GM04503 (cell line): ENCODE measurements at places on chromosomes 4 and X.

- peak; percentile 6 for DNase-seq
Observed at GRCh38 chrX:119067023-119067739, 5.6 kb upstream of the CT47C1 start.

- DNase-seq = no peak
Observed at GRCh38 chr4:187724456-187724855, 271.1 kb upstream of the ZFP42 start.

GRCh38 chrX:38796946-38797345 lies 4.3 kb upstream of the MID1IP1 start:
- no peak for DNase-seq

DNA sequence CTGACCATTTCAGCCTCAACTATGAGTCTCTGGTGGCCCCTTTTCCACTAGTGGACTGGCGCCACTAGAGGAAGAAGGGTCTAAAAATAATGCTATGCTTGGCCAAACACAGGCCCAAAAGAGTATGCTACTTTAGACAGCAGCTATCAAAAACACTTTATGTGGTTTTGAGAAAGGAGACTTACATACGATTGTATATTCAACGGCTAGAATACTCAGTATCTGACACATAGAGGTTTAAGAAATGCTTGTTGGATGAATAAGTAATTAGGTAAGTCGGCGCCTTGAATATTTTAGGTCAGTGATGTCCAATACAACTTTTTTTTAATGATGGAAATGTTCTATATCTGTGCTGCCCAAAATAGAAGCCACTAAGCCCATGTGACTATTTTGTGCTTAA lies 25.7 kb upstream of the TMPRSS11A start:
- no peak for DNase-seq

GRCh38 chrX:121836000-121836399 lies 788.6 kb downstream of the GLUD2 start:
- no peak for DNase-seq

GRCh38 chr4:1200425-1201035 lies 28.1 kb upstream of the SPON2 start:
- DNase-seq = peak; percentile 46

DNA sequence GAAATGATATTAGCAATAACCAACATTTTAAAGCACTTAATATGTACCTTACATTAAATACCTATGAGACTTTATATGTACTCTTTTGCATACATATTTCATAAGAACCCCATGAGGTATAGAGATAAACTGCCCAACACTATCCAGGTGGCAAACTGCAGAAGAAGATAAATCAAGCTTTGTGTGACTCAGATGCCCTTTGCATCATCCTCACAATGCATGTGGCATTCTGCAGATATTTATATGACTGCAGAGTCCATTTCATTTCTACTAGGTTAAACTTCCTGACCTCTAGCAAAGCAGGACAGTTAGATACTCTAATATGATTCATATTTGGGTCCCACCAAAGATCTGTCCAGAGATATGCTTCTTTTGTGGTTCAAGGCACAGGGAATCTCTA lies 85.6 kb upstream of the RASGEF1B start:
- DNase-seq = no peak

GRCh38 chr4:59247032-59247431 lies 1953.1 kb upstream of the ADGRL3 start:
- DNase-seq = no peak

DNA sequence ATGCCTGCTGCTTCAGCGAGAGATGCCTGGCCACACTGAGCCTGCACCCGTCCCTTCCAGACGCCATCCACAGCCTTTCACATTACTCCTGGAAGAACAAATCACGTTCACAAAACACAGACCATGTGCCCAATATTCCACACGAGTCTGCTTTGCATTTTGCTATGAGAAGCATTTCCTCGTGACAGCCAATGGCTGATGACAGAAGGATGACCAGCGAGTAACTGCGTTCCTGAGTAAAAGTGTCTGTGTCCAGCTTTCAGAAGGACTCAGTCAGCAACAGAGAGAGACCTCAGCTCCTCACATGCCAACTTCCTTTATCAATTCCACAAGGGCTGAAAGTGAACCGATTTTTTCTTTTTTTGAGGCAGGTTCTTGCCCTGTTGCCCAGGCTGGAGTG lies 19.5 kb downstream of the NAT8L start:
- no peak for DNase-seq

- no peak for DNase-seq
Observed at GRCh38 chr4:159722052-159722451, 619.2 kb downstream of the RAPGEF2 start.

DNA sequence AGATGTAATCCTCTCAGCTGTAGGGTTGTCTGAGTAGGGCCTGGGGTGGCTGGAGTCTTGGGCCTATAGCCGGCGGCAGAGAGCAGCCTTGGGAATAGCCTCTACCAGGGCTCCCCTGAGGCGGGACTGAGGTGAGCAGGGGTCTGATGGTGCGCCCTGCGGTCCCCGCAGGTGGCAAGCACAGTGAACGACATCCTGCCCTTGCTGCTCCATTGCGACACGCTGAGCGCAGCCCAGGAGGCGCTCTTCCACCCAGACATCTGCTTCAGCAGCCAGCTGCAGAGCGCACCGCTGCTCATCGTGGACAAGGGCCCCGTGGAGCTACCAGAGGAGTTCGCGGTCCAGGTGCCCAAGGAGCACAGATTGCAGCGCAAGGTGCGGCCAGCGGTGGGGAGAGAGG lies 317.0 kb downstream of the ADGRL3 start:
- no peak for DNase-seq

- no peak for DNase-seq
Observed at GRCh38 chr4:61532336-61533000, 332.3 kb downstream of the ADGRL3 start.
